Epithelial cell of prostate (primary cell): ENCODE measurements at places on chromosomes 4 and X.

GRCh38 chrX:144722307-144722706 is 525.0 kb upstream of the SPANXN1 start:
- DNase-seq = no peak

- DNase-seq = no peak
Observed at GRCh38 chrX:66012094-66012534, 27.8 kb downstream of the VSIG4 start.

DNA sequence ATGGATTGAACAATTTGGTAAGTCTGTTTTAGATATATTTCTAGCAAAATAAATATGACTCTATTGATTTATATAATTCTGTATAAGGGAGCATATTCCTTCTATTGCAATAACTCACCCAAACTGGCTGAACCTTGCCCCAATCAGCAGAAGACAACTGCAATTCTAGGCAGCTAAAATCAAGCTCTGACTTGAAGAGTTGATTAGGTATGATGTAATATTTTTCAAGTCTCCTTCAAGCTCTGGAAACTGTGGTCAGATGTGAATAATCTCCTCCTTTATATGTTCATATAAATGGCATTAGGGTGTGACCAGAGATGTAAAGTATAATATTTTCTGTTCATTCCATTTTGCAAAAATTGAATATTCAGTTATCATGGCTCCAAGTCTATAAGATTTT is 8.2 kb downstream of the RASSF6 start:
- DNase-seq = no peak

DNA sequence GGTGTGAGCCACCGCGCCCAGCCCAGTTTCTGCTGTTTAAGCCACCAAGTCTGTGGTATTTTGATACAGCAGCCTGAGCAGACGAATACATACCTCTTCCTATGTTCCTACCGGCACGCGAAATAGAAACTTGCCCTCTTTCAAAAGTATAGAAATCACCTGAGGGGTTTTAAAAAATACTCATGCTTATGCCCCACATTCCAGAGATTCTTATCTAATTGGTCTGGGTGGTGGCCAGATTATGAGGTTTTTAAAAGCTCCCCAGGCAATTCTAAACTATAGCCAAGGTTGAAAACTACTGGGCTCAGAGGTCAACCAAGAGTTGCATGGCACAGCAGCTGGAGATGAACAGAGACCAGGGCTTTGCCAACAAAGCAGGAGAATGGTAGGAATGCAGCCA is 24.9 kb upstream of the HUWE1 start:
- DNase-seq = no peak

DNA sequence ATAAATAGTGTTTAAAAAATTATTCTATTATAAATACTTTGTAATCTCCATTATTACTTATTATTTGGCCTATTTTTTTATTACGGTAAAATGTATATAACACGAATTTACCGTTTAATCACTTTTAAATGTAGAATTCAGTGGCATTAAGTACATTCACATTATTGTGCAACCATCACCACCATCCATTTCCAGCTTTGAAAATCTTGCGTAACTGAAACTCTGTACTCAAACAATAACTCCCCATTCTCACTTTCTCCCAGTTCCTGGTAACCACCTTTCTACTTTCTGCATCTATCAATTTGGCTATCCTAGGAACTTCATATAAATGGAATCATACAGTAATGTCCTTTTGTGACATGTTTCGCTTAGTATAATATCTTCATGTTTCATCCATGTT is 45.7 kb downstream of the PASD1 start:
- DNase-seq = no peak

- no peak for DNase-seq
Observed at GRCh38 chr4:3709846-3710441, 56.2 kb upstream of the ADRA2C start.

DNA sequence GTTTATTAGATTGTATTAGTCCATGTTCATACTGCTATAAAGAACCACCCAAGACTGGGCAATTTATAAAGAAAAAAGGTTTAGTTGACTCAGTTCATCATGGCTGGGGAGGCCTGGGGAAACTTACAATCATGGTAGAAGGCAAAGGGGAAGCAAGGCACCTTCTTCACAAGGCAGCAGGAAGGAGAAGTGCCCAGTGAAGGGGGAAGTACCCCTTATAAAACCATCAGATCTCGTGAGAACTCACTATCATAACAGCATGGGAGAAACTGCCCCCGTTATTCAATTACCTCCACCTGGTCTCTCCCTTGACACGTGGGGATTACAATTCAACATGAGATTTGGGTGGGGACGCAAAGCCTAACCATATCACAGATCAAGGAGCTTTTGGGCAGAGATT is 8.1 kb upstream of the HSD17B13 start:
- no peak for DNase-seq

DNA sequence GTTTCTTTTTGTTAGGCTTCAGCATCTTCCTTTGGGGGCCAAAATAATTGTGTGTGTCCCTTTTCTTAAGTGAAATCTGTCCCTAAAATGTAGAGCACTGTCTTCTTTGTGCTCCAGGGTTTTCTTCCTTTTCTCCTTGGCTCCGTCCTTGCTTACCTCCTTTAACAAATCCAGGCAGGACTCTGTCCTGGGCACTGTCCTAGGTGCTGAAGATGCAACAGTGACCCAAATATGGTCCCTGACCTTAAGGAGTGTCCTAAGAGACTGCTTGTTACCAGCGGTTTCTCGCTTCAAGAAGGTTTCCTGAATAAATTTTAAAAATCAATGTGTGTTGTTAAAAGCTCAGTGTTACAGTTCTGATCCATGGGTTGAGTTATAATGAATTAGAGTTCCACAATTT is 471.8 kb downstream of the KCNIP4 start:
- no peak for DNase-seq

- no peak for DNase-seq
Observed at GRCh38 chr4:147799986-147800555, 68.2 kb downstream of the ARHGAP10 start.

DNA sequence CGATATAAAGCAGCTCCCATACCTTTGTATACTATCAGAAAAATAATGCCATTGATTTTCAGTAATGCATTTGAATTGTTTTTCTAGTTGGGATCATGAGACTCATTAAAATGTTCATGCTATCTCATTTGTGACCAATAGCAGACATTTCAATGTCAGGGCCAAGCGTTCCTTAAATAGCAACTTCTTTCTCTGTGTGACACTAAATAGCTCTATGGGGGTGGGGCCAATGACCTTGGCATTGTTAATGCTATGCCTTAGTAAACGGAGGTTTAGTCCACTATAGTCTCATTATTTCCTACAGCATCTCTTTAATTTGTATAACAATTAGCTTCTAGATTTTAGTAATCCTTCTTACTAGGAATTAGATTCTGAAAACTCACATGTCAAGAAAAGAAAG is 48.6 kb upstream of the ARHGAP24 start:
- no peak for DNase-seq

DNA sequence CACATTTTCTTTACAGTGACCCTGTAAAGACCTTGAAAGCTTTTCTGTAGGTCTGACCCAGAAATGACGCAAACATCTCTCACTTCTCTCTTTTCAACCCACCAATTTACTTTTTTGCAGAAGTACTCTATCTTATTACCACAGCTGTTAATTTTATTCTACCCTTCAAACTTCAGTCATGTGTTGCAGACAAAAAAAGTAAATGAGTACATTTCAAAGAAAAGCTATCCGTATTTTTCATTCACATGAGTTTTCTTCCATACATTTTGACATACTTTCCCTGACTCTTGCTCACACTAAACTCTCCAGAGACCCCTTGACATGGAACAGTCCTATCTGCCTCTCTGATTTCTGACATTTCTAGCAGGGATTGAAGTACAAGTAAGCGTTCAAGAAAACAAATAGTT is 51.7 kb downstream of the SLC7A11 start:
- DNase-seq = no peak

DNA sequence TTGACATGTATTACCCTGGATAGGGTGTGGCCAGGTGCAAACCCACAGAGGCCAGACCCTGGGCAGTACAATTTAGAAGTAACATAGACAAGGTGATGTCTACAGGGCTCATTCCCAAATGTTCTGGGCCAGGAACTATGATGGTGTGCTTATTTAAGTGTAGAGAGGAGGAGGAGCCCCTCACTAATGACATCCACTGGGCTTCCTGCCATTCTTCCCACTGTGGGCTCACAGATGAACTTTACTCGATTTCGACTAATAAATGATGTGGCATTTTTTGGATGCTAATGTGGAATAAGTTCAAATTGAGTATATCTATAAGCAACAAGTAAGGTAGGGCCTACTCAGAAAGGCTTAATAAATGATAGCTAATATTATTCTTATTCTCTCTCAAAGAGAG is 280.9 kb upstream of the BOD1L1 start:
- no peak for DNase-seq

DNA sequence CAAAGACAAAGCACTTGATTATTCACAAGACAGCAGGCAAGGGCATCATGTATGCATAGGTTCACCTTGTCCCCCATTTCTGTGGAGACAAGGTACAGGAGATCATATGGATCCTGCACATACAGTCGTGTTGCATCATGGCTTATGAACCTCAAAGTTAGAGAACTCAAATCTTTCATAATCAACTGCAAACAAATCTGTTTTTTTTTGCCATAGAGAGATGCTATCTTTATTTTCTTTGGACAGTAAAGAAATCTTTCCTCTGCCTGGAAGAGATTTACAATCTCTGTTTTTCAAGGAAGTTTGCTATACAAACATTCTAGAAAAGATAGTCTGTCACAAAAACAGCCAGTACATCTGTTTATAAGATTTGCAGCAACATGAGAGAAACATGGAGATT is 578.8 kb downstream of the ANKRD50 start:
- no peak for DNase-seq

DNA sequence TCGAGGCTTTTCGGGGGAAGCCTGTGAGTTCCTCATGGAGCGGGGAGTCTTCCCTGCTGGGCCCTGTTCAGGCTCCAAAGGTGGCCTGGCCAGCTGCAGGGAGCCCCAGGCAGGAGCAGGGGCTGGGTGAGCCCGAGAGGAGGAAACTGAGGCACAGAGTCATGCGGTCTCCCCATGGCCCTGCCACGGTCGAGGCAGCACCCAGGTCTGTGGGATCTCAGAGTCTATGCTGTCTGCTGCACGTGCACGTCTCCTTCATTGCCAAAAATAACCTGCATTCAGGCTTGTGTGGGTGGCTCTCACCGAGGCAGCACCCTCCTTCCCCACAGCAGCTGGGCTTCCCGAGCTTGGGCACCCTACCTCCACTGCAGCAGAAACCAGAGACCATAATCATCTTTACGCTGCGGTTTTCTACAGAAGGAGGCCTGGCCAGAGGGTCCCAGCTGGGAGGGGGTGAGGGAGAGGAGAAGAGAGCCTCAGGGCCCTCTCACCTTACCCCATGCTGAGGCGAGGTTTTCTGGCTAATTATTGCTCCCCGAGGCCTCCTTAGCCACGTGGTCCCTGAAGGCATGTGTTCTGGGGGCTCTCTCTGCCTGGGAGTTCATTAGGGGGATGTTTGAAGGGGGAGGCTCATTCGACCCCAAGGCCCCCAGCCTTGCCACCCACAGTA is 64.3 kb downstream of the CPZ start:
- no peak for DNase-seq

DNA sequence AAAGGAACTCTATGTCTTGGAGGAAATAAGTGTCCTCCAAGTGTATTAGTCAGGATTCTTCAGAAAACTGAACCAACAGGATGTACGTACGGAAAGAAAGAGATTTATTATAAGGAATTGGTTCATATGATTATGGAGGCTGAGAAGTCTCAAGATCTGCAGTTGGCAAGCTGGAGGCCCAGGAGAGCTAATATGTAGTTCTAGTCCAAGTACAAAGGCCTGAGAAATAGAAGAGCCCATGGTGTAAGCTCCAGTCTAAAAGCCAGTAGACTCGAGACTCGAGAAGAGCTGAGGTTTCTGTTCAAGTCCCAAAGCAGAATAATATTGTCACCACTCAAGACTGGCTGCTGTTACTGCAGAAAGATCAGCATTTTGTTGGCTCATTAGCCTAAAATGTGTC is 65.3 kb upstream of the EFNB1 start:
- no peak for DNase-seq

- no peak for DNase-seq
Observed at GRCh38 chrX:40325161-40325560, 227.4 kb upstream of the BCOR start.

- DNase-seq = no peak
Observed at GRCh38 chr4:134421734-134422133, 220.1 kb upstream of the PABPC4L start.

- DNase-seq = no peak
Observed at GRCh38 chr4:28010577-28011240, 1150.1 kb downstream of the STIM2 start.

DNA sequence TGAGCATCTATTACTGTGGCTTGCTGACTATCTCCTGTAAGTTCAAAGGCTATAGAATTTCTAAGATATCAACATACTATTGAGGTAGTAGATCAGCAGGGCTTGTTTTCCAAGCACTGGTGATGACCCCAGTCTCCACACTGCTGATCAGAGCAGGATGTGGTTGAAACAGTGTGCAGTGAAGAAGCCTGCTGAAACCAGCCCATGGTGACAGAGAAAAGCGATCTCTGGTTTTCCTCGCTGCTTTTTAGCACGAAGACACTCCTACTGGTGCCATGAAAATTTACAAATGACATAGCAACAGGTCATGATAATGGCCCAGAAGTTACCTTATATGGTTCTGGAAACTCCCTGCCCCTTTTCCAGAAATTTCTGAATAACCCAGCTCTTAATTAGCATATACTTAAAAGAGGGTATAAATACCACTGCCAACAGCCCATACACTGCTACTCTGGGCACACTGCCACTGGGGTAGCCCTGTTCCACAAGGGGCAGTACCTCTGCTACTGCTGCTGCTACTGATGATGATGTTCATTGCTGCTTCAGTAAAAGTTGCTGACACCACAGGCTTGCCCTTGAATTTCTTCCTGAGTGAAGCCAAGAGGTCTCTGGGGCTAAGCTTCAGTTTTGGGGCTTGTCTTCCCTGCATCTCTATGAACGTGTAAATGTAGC is 1689.5 kb upstream of the PCDH10 start:
- DNase-seq = no peak

DNA sequence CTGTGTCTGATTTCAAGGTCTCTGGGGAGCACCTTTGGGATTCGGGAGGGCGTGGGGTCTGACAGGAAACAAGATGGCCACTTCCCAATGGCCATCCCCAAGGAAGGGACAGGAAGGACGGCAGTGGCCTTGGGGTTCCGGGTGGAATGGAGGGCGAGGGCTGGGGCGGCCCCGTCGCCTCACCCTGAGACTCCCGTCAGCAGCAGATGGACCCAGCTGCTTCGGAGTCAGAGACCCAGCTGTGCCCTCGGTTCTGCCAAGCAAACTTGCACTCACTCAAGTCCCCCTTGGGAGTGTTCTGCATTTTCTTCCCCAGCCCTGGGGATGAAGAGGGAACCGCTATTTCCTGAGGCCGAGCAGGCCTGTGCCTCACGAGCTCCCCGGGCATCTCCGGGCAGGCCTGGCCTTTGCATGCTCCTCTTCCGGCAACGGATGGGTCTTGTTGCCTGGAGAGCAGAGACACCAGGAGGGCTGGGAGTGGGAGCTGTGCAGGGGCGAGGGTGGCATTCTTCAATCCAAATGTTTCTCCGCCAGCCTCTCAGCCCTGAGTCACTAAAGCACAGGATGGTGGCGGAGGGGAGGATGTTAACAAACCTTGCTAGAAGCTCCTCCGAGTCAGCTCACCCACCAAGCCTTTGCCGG is 6.8 kb upstream of the DUSP9 start:
- no peak for DNase-seq

- DNase-seq = no peak
Observed at GRCh38 chr4:20338841-20339240, 87.1 kb downstream of the SLIT2 start.
